Stimulated activated CD4-positive, alpha-beta T cell treated with anti-CD3 and anti-CD28 coated beads, Interleukin-4, amount 100 ng/mL, for 48 hours (primary cell): ENCODE measurements at places on chromosomes 11 and 22.

GRCh38 chr11:127255209-127255608 is 254.6 kb upstream of the KIRREL3 start:
- DNase-seq: no peak

- DNase-seq: no peak
These were observed 70.8 kb downstream of the RAB38 start for GRCh38 chr11:88104408-88104807.

GRCh38 chr22:38097557-38098409 is 12.7 kb downstream of the BAIAP2L2 start:
- no peak for DNase-seq

DNA sequence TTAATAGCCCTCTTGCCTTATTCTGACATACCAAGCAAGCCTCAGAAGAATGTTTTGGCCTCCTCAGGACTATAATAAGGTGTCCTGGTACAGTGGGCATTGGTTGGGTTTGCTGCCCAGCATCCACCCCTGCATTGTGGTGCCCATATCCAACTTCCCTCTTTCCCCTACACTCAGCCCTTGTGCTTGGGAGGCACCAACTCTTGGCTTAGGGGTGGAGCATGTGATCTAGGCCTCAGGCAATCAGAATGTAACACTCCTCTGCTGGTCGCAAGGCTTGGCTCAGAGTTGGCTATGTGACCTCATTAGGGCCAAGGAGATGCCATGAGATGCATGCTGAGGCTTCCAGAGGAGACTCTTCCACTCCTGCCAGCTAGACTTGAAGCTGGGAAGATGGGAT is 123.0 kb downstream of the CSNK2A3 start:
- no peak for DNase-seq

- DNase-seq: peak; percentile 20
These were observed 36.9 kb downstream of the PACS1 start for GRCh38 chr11:66106786-66107599.

DNA sequence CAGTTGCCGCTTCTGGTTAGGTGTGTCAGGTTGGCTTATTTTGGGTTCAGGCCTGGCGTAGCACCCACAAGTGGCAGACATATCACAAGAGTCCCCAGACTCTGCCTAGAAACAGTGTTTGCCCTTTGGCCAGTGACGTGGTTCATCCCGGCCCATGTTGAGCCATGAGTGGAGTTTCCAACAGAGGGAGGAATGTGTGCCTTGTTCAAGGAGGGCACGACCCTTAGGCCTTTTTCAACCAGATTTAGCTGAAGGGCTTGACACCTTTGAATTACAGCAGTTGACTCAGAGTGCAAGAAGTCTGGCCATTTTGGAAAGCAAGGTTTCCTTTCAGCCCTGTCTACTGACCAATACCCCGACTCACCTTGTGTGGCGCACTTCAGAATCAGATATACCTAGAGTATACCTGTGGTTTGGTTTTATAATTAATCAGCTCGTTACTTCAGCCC is 15.1 kb upstream of the AIFM3 start:
- DNase-seq: no peak

- DNase-seq: no peak
These were observed 5.0 kb downstream of the CYB561A3 start for GRCh38 chr11:61356706-61357105.

- DNase-seq: no peak
These were observed 59.6 kb downstream of the GUCY1A2 start for GRCh38 chr11:106958517-106959248.

GRCh38 chr11:121068787-121069186 is 32.3 kb upstream of the TECTA start:
- no peak for DNase-seq

DNA sequence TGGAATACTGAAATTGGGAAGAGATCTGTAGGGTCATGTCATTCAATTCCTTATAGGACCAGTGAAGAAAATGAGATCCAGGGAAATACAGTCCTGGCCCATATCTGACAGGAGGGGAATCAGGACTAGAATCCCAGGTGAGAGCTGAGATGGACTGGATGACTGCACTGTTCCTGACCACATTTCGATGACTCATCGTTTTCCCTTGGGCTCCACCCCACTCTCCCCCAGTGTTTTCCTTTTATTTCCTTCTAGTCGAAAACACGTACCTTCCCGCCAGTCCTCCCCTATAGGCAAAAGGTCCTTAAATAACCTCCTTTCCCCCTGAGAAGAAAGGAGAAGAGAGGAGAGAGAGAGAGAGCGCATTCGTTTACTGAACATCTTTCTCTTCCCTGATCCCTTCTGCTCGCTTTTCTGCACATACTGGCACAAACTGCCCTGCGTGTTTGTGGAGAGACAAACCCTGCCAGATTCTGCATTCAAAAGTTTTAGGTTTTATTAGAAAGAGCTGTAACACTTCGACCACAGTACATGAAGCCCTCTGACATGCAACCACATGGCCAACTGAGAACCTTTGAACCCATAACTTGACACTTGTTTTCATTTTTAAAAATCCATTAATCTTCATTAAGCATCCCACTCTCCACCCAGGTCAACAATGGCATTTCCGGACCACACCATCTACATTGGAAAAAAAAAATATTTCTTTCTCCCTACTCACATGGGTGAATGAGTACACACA is 565.7 kb downstream of the METTL15 start:
- DNase-seq: no peak

GRCh38 chr11:94504689-94505293 is 7.5 kb upstream of the C11orf97 start:
- no peak for DNase-seq
